Stimulated activated CD8-positive, alpha-beta memory T cell treated with anti-CD3 and anti-CD28 coated beads, Interleukin-7, amount 100 ng/mL, for 24 hours (primary cell): ENCODE measurements at places on chromosomes 11 and 22.

- DNase-seq, result no peak
Observed at GRCh38 chr11:128628325-128628673, 40.9 kb upstream of the ETS1 start.

DNA sequence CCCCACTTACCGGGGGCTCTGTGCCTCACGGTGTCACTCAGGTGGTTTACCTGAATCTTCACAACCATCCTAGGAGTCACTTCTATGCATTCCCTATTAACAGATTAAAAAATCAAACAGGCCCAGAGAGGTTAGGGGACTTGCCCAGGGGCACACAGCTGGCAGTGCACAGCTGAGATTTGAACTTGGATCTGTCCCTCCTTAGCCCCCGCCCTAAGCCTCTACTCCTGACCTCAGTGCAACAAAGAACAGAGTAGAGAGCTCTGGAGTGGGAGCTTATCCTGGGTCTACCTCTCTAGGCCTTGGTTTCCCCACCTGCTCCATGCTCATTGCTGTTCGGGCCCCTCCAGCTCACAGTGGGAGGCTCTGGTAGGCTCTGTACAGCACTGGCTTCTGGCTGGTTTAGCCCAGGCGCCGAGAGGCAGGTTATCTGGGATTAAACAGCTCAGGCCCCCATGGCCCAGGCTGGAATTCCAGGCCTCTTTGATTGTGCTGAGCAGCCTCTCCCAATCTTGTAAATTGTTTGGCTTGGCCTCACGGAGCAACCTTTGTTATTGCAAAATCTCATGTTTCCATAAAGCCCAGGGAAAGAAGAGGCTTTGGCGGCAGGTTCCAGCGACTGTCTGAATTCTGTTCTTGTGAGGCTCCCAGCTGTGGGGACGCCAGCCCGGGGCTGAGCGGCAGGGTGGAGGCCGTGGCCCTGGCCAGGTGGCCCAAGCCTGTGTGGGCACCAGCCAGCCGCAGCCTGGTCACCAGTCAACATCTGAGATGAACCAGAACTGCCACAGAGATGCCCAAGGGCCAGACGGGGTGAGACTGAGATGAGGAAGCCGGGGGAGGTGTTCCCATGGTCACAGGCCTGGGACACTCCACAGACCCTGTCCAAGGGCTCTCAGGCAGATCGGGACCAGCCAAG, 28.9 kb upstream of the SHISAL1 start:
- no peak for DNase-seq

- no peak for DNase-seq
Observed at GRCh38 chr11:8370812-8371515, 107.3 kb upstream of the LMO1 start.

DNA sequence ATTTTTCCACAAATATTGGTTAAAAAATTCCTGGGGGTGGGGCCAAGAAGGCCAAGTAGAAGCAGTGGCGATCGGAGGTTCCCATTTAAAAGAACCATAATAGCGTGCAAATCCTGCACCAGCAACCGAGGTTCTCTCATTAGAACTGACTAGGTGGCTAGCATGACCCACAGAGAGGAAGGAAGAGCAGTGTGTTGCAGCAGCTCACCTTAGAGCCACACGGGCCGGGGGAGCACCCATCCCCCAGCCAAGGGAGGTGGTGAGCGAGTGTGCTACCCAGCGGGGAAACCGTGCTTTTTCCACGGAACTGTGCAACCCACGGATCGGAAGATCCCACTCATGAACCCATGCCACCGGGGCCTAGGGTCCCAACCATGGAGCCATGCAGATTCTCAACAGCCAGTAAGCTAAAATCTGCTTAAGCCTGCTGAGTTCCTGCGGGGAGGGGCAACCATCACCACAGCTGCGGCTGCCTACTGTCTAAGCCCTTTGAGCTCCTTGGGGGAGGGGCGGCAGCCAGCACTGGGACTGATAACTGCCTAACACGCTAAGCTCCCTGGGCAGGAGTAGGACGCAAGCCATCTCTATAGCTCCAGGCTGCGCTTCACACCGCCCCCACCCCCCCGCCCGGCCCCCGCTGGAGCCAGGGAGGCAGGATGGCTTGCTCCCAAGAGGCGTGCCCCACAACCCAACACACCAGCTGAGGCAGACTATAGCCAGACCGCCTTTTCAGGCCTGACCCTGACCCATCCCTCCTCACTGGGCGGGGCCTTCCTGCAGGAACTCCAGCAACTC, 21.0 kb upstream of the HTATIP2 start:
- DNase-seq, result no peak

- DNase-seq, result no peak
Observed at GRCh38 chr22:19579115-19579811, 55.1 kb upstream of the CLDN5 start.

DNA sequence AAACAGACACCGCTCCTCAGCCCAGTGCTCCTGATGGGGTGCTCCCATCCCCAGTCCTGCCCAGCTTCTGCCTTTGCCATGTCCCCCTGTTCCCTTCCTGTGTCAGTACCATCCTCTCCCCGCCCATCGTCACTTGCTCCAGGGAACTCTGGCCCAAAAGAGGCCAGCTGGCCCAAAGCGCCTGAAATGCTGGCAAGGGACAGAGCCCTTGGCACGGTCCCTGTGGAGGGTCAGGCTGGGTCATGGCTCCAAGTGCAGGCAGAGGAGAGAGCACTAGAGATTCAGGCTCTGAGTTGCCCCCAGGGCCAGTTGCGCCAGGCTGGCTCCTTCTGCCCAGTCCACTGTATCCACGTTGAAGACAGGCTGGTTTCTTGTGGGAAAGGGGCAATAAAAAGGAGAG, 8.4 kb upstream of the HDHD5 start:
- no peak for DNase-seq

GRCh38 chr22:27331526-27332281, 469.9 kb downstream of the MN1 start:
- no peak for DNase-seq

GRCh38 chr11:48063424-48063978, 83.1 kb downstream of the PTPRJ start:
- no peak for DNase-seq

GRCh38 chr11:108727665-108728064, 62.8 kb downstream of the DDX10 start:
- DNase-seq, result no peak

GRCh38 chr22:36367479-36367878, 20.3 kb downstream of the MYH9 start:
- DNase-seq, result no peak
